NB4 (cell line): ENCODE measurements at places on chromosomes 5 and 9.
A peak's percentile ranks its signal among the peaks of the same experiment; 100 is the strongest.

DNA sequence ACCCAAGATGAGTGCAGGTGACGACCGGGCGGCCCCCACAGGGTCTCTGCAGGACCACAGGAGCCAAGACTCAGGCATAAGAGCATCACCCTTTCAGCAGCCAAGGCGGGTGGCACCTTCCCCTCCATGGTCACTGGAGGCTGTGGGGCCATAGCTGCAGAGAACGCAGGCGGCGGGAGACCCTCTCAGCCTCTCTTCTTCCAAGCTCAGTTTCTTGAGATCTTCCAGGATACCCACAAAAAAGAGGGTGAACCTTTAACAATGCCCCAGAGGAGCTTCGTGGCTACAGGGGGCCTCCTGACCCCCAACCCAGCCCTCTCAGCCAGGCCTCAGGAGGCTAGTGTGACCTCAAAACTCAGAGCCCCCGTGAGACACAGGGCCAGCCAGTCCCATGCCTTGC is 5.8 kb upstream of the TBC1D9B start:
- no peak for DNase-seq

GRCh38 chr5:77928776-77929300 is 152.7 kb upstream of the TBCA start:
- peak; percentile 65 for DNase-seq

DNA sequence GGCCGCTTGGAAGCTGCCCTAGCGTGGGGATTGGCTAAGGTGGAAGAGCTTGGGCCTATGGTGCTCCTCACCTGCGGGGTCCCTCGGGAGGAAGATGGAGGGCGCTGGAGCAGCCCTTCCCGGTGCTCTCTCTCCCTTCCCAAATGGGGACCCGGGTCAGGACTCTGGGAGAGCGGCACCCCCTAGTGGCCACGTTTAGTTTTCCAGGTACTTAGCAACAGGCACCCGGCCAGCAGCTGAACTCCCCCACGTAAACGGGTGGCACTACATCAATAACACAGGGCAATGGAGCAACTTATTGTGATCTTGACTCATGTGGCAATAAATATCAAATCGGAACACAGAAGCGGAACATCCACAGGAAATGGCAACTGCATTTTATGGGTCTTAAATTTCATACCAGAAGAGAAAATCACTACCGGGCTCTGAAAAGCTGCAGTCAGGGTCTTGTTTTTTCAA is 316.6 kb downstream of the AGTPBP1 start:
- DNase-seq, result peak; percentile 62

- DNase-seq, result no peak
Observed at GRCh38 chr5:929596-929995, 36.9 kb downstream of the TRIP13 start.

- no peak for DNase-seq
Observed at GRCh38 chr9:134764473-134765269, 115.9 kb upstream of the FCN2 start.

DNA sequence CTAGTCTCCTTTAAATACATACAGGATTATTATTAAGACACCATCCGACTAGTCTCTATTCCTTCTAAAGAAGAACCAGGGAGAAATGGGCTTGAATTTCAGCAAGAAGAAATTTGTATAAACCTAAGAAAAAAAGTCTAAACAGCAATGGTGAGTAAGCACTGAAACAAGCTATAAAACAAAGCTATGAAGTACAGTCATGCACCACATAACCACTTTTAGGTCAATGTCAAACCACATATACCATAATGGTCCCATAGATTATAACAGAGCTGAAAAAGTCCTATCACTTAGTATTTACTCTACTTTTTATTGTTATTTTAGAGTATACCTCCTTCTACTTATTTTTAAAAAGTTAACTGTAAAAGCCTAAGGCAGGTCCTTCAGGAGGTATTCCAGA is 102.0 kb upstream of the NFIB start:
- DNase-seq, result no peak

DNA sequence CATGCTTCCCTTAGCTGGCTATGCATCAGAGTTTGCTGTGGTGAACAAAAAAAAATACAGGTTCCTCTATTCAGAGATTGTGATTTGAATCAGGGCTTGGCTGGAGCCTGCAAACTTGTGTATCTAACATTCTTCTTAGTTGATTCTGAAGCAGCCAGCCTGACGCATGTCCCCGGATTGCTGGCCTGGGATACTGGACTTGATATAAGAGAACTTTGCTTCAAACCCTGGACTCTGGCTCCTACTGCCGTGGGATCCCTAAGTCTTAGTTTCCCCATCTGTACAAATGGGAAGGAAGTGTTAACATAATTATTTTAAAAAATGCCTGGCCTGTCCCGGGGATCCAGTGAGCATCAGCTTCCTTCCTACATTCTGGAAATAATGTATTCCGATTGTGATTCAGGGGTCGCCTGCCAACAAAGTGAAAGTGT is 292.8 kb downstream of the ARHGEF28 start:
- DNase-seq, result no peak

DNA sequence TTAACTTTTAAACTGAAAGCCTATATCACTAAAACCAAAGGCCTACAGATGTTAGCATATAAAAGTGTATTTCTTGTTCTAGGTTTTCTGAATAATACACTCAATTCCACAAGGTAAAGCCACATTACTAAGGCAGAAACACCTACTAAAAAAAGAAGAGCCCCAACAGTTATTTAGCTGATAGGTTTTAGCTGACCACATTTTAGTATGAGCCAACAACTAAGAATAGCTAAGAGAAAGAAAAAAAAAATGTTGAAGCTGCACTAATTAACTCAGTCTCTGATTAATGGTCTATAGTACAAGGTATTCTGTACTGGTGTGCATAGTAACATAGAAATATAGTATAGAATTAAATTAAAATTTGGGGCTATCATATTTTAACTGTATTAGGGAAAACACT is 23.5 kb downstream of the ZFR start:
- DNase-seq, result no peak

DNA sequence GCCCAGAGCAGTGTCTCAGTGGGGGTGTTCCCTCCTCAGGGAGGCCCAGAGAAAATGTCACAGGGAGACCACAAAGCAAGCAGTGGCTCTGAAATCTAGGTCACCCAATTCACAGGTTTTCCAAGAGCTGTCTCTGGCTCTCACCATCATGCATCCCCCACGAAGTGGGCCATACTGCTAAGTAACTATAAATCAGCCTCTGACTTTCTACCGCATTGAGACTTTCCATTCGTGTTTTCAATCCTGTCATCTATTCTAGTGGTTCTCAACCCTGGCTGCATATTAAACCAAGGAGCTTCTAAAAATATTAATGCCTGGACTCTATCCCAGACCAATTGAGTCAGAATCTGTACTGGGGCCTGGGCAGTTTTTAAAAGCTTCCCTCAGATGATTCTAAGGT is 2.0 kb upstream of the C1QTNF3 start:
- DNase-seq, result no peak

GRCh38 chr9:77808751-77809081 is 160.6 kb upstream of the GNA14 start:
- peak; percentile 41 for DNase-seq

GRCh38 chr5:421287-421880 is 21.6 kb upstream of the EXOC3 start:
- DNase-seq, result peak; percentile 70

DNA sequence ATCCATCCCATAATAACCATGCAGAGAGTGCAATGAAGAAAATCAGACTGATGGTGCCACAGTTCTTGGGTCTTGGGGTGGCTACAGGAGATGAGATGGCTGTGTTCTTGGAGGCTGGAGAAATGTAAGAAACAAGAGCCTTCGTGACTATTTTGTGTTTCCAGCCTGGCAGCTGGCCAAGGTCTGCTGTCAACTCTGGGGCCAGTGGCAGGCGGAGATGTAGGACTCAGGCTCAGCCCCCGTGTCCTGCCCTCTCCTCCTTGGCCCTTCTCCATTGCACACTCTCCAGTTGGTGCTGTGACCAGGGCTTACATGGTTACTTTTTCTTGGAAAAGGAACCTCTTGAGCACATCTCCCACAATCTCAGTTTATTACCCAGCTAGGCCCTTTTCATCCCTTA is 235.4 kb downstream of the DMRT2 start:
- no peak for DNase-seq

DNA sequence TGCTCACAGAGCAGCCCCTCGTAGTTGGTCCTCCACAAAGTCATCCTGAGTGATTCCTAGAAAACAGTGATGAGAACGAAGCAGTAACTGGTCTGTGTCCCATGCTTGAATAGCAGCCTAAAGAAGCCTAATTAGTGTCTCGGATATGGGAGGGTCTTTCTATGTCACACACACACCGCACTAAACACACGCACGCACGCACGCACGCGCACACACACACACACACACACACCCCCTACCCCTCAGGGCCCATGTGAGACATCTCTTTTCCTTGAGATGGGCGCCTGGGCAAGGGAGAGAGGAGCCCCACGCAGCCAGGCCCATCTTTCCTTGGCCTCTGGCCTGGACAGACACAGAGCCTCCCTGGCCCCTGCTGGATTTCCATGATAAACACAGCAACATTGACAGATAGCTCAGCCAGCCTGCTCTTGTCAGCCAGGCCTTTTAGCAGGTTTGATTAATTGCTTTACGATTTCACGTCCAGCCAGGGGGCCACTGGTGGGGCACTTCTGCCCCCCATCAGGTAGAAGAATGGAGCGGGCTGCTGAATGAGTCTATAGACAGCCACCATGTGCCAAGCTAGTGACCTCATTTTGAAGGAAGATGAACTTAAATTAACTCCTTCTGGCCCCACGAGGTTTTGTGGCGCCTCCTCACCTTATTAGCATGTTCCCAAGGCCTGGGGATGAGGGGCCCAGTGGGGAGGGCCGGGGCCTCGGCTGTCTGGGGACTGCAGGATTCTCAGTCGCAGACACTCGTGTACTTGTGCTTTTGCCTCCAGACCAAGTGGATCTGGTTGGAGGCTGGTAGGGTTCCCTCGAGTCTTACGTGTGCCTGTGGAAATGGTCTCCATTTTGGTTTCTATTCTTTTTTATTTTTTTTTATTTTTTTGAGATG is 36.2 kb upstream of the PRDM12 start:
- DNase-seq, result no peak

DNA sequence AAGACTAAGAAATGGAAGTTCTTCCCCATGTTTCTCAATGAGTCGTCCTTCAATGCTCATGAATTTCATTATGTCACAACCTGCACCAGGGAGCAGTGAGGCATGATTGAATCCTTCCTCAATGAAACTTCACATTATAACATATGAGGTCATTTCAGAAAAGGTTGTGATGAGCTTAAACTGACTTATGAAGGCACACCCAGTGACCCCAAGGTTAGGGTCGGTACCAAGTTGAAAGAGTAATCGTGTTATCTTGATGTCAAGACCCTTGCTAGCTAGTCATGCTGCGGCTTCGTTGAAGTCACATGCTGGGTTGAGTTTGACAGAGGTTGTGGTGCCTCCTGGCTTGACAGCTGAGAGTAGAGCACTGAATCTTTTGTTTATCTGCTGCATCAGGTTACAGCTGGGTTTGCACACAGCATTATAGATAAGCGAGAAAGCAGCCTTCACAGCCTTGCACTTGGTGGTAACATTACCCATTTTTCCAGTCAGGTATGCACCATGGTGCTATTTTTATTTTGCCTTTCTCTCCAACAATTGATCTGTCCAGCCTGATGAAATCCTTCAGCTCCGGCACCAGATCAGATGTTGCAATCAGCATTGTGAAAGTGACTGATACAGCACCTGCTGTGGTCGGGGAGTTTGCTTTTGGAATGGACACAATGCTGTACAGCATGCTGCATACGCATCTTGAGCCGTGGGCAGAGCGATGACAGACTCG is 133.2 kb downstream of the ERCC6L2 start:
- DNase-seq, result peak; percentile 79

GRCh38 chr5:143921525-143922311 is 109.8 kb downstream of the HMHB1 start:
- no peak for DNase-seq

- DNase-seq, result no peak
Observed at GRCh38 chr5:57681942-57682341, 199.3 kb upstream of the ACTBL2 start.

- no peak for DNase-seq
Observed at GRCh38 chr9:93959739-93960154, 4.6 kb upstream of the BARX1 start.

DNA sequence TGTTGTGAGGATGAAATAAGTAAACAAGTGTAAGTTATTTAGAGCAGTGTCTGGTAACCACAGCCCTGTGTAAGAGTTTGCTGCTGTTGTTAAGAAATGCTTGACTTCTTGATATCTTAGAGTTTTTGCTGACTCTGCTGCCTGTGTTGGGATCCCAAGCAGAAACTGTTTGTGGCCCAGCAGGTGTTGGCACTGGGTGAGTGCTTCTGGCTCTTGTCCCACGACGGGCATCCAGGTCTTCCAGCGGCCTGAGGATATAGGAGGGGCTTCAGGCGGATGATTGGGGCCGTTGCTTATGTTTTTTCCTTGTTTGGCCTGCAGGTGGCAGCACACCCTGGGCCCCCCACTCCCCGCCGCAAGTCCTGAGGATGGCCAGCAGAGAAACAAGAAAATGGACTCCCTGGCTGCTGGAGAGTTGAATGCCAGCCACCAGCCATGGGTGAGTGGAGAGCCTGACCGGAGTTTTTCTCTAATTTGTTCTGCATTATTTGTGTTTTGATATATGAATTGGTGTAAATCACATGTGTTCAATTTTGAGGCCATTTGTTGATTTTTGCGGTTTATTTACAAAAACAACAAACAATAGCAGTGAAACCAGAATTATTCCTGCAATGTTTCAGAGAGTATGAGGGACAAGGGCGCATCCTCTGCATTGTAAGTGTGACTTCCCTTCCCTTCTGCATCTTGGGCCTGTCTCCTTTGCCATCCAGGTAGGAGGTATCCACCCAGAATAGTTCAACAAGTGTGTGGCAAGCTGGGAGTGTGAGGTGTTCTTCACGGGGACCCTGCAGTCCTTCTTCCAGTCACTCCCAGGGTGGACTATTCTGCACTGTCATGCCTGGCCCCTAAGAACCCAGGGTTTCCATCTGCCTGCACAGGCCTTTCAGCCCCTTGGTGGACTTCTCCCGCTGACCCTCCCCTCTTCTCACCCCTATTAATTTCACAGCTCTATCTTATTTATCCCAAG is 50.3 kb downstream of the SLC22A5 start:
- peak; percentile 84 for DNase-seq

GRCh38 chr5:173103411-173103810 is 40.9 kb upstream of the BNIP1 start:
- DNase-seq, result no peak
